Amniotic epithelial cell (primary cell): ENCODE measurements at places on chromosomes 5 and 9.

DNA sequence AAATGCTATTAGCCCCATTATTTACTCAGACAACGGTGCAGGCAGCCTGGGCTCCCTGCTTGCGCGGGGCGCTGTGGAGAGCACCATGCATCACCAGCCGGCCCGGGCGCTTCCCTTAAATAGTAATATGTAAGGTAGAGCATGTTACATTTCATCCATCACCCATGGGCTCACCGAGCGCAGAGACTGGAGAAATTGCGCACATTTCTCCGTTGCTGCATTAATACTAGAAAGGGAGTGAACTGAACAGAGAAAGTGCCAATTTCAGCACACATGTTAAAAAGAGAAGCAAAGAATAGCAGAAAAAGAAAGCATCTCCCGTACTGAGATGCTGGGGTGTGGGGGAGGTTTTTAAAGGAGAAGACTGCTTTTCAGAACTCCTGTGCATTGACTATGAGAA lies 400.3 kb downstream of the ZSWIM6 start:
- DNase-seq = no peak

DNA sequence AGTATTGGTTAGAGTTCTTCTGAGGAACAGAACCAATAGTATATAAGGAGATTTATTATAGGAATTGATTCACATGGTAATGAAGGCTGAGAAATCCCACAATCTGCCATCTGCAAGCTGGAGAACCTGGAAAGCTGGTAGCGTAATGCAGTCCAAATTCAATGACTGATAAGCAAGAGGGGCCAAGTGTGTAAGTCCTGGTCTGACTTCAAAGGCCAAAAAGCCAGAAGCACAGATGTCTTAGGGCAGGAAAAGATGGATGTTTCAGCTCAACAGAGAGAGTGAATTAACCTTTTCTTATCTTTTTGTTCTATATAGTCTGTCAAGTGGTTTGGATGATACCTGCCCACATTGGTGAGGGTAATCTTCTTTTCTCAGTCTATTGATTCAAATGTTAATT lies 146.4 kb downstream of the FGF10 start:
- no peak for DNase-seq

DNA sequence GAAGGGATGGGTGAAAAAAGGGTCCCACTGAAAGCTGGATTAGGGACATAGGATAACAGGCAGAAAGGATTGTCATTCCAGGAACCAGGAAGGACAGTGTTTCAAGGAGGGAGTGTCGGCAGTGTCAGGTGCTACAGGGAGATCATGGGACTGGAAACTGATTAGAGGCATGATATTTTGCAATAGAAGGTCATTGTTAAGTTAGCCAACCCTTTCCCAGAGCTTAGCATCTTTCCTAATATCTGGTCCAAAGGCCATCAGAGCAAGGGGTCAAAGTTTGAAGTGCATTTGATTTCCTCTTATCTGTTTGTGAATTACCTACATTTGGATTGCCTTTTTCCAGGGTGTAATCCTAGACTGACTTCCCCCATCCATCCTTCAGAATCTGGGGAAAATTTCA lies 91.3 kb downstream of the DOCK2 start:
- DNase-seq = no peak

GRCh38 chr5:111070272-111071134 lies 1.0 kb upstream of the TSLP start:
- peak; percentile 16 for DNase-seq

- no peak for DNase-seq
Measured at GRCh38 chr5:133226186-133226585, 174.4 kb downstream of the HSPA4 start.

GRCh38 chr5:178988436-178989220 lies 6.5 kb downstream of the GRM6 start:
- no peak for DNase-seq

DNA sequence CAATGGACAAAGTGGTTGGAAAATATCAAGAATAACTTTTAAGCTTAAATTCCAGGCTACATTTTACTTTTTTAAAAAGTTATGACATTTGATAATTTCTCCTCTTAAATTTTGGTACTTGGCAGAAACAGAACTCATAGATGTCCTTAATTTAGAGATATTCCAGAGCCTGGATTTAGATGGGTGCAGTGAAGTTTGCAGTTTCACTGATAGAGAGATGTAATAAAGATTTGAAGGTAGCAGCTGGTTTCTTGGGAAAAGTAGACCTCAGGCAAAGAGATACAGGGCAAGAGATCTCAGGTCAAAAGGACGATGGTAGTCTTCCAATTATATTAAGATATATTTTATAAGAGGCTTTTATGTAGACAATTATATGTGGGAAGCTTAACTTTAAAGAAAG lies 134.6 kb downstream of the ISL1 start:
- no peak for DNase-seq

DNA sequence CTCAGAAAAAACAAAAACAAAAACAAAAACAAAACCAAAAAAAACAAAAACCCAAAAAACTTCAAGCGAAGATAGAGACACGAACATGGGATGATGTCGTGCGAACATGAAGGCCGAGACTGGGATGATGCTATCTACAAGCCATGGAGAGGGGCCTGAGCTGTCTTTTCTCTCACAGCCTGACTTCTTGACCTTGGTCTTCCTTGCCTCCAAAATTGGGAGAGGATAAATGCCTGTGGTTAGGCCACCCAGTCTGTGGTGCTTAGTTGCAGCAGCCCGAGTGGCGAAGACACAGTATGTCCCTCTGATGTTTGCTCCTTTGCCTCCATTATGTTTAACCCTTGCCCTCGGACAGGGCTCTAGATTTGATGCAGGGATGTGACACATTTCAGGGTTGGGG lies 130.4 kb upstream of the BASP1 start:
- peak; percentile 78 for DNase-seq

DNA sequence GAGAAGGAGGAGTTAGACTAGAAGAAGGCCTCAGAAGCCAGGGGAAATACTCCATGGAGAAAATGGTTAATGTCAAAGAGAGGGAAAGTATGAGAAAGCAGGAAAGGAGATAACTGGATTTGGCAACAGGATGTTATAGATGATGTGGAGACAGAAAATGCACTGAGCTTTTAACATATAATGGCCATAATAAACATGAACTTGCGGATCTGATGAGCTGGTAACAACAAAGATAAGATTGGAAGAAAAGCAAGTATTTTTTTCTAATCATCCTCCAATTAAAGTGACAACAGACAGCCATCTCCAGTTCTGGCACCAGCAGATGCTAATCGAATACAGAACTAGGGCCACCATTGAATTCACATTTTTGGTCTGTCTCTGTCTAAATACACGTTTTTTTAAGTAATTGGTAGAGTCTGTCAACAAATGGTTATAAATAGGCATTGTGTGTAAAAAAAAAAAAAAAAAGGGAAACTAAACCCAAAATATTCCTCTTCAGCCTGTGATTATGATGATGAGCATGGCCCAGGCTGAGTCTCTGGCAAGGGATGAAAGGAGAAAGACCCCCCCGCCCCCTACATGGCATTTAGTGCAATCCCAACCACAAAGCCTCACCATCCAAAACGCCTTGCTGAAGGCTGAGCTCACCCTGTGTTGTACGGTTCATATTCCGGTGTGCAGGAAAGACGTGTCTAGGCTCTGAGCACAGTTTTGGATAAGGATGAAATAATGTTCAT lies 149.5 kb upstream of the LHFPL2 start:
- DNase-seq = peak; percentile 46

GRCh38 chr5:111013011-111013410 lies 58.5 kb upstream of the TSLP start:
- peak; percentile 9 for DNase-seq

GRCh38 chr5:76074487-76075065 lies 8.6 kb upstream of the SV2C start:
- no peak for DNase-seq

- DNase-seq = peak; percentile 49
Measured at GRCh38 chr5:169629847-169630548, 7.1 kb upstream of the DOCK2 start.

DNA sequence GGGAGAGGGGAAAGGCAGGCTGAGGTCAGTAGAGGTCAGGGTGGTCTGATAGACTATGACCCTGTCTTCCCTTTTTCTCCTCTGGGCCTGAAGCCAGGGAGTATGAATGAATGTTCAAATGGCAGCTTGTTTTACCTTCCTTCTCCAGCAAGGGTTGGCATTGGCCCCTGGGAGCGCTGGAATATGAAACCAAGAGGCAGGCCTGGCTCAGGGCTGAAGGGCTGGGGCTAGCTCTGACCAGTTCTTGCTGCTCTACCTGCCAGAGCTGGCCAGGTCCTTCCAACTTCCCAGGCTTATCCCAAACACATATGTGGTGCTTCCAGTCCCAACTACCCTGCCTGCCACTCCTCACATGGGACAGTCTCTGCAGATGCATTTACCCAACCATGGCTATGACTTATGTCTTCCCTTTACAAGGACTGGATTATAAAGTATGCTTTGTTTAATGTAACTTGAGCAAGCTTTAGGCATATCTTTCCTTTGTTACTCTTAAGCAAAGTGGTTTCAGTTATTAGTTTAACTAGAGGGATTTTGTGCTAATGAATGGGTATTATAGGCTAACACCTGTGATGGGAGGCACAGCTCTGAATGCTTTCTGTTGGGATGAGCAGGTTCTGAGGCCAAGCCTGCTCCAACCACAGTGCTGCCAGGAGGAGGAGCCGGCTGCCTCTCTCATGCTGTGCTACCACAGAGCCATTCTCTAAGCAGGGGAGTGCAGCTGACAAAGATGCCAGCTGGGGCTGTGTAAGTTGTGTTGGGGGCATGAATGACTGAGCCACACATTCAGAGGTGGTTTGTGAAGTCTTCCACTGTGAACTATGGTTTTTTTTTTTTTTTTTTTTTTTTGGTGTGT lies 6.1 kb downstream of the CCNI2 start:
- DNase-seq = no peak

GRCh38 chr9:114156657-114157421 lies 1.5 kb downstream of the COL27A1 start:
- DNase-seq = peak; percentile 87

DNA sequence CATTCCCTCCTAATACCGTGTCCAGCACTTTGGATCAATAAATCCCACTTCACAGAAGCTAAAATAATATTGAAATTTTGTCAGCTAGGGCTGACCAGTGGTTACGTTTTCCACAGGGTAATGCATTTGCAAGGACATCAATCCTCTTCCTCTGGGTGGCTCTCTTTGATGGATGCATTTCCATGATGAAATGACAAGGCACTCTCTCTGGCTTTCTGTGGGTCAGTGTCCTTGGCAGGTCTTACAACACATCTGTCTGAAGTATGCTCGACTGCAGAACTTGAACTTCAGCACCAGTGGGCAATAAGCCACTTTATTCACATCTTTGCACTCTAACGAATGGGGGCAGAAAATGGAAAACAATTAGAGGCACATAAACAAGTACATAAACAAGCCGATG lies 330.1 kb downstream of the ADAMTS6 start:
- peak; percentile 69 for DNase-seq

DNA sequence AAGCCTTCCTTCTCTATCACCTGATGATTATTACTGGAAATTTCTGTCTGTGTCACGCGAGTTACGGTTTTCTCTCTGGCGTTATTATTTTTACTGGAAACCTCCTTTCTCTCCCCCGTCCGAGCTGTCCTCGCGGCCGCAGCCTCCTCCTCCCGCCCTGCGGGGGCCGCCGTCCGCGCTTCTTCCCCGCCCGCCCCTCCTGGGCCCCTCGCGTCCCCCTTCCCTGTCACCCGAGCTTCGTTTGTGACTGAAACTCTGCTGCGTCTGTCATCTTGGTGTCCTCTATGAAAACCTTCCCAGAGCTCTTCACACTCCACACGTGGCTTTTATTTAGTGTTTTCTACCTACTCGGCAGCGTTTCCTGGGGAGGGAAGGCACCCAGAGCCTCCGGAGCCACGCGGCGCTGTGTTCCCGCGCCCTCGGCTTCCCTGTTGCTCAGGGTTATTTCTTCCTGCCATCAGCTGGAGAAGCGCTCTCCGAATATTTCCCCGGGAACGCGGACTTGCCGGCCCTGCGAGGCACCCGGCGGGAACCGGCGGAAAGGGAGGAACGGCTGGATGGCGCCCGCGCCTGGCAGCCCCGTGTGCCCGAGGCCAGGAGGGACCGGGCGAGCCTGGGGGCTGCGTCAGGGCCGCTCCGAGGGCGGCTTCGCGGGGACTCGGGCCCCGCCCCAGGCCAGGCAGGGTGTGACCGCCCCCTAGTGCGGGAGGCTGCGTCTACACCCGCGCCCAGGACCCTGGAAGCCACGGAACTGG lies 33.9 kb downstream of the TRIP13 start:
- DNase-seq = peak; percentile 26

DNA sequence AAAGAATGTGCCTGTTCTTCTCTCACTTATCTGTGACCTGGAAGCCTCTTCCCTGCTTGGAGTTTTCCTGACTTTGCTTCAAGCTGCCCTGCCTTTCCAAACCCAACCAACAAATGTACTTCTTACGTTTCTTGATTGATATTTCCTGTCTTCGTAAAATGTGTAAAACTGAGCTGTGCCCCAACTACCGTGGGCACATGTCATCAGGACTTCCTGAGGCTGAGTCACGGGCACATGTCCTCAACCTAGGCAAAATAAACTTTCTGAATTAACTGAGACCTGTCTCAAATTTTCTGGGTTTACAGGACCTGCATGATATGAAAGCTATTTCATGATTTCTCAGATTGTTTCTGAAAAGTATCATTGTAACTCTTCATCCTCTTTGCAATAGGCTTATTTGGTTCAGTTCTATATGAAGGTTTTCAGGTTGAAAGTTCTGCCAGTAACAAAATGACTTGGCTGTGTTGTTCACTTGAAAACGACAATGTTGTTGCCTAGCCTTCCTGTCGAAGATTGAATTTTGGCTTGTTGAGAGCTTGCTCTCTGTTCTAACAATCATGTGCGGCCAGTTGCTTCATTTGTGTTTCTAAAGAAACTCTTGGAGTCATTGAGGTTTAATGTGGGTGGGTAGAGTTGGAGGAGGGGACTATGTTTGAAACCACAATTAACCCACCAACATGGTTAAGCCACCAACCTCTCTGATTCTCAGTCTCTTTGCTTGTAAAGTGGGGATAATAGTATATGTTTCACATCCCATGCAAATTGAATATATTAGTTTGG lies 145.6 kb downstream of the FBXL7 start:
- DNase-seq = peak; percentile 24

DNA sequence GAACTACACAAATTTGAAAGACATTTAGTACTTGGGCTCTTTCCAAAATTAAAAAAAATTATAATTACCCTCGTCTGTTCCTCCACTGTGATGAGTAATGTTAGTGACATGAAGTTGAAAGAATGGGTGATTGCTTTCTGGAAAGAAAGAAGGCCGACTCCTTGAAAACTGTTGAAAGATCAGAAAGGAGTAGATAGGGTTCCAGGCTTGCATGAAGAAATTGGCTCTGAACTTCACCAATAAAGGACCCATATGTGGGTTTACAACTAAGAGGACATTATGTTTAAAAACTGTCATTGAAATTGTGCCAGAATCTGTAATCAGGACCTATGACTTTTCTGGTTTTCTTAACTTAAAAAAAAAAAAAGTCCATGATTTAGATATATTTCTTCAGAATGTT lies 20.7 kb upstream of the MOCS2 start:
- peak; percentile 3 for DNase-seq

GRCh38 chr5:83844449-83845068 lies 123.9 kb upstream of the HAPLN1 start:
- peak; percentile 99 for DNase-seq

GRCh38 chr9:33430942-33431341 lies 16.5 kb downstream of the AQP3 start:
- DNase-seq = peak; percentile 54

- DNase-seq = no peak
Measured at GRCh38 chr9:117104716-117105495, 310.0 kb downstream of the ASTN2 start.

GRCh38 chr5:87298692-87299362 lies 31.1 kb downstream of the RASA1 start:
- no peak for DNase-seq

GRCh38 chr5:3335301-3335700 lies 260.3 kb upstream of the IRX1 start:
- no peak for DNase-seq

GRCh38 chr9:112867275-112867991 lies 23.2 kb downstream of the SLC46A2 start:
- DNase-seq = peak; percentile 94

GRCh38 chr9:133569121-133569785 lies 34.7 kb downstream of the ADAMTSL2 start:
- DNase-seq = no peak
